Renal cortex interstitium (tissue), 15 donors: ENCODE measurements at places on chromosomes 4 and X.

DNA sequence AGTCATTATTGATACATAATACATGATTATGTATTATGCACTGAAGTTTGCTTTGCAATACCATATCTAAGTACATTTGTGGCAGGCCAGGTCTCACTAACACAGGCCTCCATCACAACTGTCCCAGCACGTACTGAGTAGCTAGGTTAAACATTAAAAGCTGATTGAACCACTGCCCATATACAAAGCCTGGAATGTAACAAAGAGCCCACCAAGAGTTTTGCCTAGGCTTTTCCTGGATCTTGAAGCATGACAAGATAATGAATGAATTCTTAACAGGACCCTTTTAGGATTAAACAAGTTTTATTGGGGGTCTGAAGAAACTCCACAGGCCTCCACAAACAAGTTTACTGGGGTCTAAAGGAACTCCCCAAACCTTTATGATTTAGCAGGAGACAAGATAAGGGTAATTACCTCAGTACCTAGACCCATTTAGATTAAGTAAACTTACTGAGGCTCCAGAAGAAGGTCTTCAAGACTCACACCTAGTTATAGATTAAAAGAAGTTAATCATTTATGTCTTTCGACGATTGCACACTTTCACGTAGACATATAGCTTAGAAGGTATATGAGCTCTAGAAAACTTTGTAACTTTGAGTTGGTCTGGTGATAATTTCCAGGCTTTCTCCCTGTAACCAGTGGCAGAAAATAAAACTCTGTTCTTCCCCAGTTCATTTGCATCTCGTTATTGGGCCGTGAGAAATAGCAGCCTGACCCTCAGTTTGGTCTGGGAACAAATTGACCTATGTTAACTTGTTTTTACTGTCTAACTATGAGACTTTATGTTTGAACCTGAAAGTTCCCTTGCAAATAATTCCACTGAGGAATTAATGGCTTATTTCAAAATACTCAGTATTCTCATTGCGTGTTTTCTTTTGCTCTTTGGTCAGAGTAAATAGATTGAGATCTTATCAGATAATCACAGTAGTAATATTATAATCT lies 84.8 kb downstream of the PHEX start:
- no peak for DNase-seq

- no peak for DNase-seq
Measured at GRCh38 chr4:120132935-120133334, 66.3 kb upstream of the MAD2L1 start.

- DNase-seq, result peak; percentile 38
Measured at GRCh38 chr4:155666344-155667221, at the start of gene GUCY1A1. Gene GUCY1A1, plus strand, starts transcription at chr4:155666848. Its CDS starts 30,020 bp downstream, at chr4:155696868.

DNA sequence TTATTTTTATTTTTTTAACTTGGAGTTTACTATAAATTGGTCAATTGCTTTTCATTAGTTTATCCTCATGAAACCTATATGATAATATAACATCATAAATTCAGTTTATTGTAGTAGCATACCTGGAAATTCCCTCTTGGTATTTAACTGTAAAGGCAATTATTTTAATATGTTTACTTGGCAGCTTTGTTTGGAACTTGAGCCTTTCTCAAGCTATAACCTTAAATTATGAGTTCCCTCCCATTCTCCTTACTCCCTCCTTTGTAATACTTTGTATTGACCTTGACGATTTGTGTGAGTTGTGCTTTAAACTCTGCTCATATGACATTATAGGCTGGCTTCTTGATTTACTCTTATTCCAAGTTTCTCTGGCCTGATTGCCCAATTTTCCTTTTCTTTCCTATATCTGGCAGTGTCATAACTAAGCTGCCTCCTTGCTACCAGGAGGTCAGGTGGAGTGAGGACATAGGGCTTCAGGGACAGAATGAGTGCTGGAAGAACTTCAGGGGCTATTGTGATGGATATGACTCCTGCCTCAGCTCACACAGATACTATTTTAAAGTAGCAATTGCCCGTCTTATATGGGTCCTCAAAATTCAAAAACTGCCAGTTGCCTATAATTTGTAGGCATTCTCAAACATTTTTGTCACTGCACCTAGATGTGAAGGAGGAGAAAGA lies 77.7 kb downstream of the RAP1GDS1 start:
- no peak for DNase-seq

GRCh38 chrX:56853436-56853835 lies 124.4 kb downstream of the NBDY start:
- DNase-seq, result no peak

GRCh38 chrX:142831961-142832530 lies 193.7 kb upstream of the SPANXN4 start:
- peak; percentile 3 for DNase-seq

GRCh38 chrX:69226459-69227158 lies 61.4 kb upstream of the PJA1 start:
- no peak for DNase-seq

DNA sequence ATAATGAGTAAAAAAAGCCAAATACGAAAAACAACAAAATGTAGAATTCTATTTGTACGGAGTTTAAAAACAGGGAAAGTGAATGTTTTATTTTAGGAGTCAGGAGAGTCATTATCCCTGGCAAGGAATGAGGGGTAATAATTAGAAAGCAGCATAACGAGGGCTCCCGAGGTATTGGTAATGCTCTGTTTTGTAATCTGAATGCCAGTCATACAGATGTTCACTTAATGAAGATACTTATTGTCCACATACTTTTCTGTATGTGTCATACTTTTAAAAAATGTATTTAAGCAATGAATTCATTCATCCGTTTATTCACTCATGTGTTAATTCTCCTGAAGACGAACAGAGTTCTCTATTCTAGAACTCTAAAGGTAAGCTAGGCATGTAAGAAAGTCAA lies 87.8 kb upstream of the BMP2K start:
- DNase-seq, result no peak

- peak; percentile 46 for DNase-seq
Measured at GRCh38 chr4:84070289-84070688, 428.8 kb downstream of the NKX6-1 start.

DNA sequence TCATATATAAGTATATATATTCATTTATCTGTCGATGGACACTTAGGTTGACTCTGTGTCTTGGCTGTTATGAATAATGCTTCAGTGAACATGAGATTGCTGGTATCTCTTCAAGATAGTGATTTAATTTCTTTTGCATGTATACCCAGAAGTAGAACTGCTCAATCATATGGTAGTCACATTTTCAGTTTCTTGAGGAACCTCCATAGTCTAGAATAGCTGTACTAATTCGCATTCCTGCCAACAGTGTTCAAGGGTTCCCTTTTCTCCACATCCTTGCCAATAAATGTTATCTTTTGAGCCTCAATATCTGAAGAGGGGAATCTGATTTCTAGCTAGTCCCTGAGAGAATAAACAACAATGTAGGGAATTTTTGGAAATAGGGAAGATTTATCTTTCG lies 32.4 kb upstream of the CCNG2 start:
- no peak for DNase-seq

- no peak for DNase-seq
Measured at GRCh38 chrX:155259752-155260151, 4.5 kb downstream of the RAB39B start.

DNA sequence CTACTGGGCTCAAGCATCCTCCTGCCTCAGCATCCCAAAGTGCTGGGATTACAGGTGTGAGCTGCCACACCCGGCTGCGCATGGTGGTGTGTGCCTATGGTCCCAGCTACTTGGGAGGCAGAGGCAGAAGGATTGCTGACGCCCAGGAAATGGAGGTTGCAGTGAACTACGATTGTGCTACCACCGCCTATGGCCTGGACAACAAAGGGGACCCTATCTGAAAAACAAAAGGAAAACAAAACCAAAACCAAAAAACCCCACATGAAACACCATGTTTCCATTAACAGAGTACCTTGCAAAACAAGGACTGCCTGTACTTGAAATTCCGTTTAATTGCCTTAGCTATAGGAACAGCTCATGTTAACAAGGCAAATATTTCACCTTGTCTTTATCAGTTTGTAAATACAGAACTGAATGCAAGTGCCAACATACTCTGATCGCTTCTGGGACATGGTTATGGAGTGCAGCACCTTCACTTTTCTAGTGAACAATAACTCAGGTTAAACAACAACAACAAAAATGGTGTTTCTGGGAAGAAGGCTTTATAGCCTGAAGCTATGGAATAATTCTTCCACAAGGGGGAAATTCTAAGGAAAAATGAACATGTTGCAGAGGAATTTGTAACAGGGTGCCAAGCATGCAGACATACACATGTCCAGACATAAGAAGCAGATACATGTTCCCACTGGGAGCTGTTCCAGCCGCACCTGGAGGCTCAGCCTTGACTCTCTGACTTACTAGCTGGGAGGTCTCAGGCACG lies 73.2 kb upstream of the STS start:
- DNase-seq, result no peak

DNA sequence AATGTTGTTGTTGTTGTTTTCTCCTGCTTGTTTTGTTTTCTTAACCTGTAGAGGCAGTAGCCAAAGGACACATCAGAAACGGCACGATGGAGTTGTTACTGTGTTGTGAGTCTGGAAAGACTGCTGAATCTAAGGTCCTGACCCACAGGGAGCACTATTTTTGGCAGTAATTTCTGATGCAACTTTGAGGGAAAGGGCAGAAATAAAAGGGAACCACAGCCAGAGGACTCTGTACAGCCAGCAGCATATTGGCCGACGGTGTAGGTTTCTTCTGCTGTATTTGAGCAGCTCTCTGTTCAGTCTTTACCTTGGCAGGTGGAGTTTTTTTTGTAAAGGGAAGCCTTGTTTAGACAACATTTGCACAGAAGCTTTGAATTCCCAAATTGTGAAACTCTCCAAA lies 203.0 kb upstream of the GPR101 start:
- no peak for DNase-seq

- no peak for DNase-seq
Measured at GRCh38 chrX:31297881-31298280, 226.0 kb upstream of the FTHL17 start.

- DNase-seq, result no peak
Measured at GRCh38 chr4:172838111-172838510, 330.5 kb upstream of the GALNT7 start.

GRCh38 chr4:169968999-169969398 lies 57.2 kb downstream of the MFAP3L start:
- no peak for DNase-seq

DNA sequence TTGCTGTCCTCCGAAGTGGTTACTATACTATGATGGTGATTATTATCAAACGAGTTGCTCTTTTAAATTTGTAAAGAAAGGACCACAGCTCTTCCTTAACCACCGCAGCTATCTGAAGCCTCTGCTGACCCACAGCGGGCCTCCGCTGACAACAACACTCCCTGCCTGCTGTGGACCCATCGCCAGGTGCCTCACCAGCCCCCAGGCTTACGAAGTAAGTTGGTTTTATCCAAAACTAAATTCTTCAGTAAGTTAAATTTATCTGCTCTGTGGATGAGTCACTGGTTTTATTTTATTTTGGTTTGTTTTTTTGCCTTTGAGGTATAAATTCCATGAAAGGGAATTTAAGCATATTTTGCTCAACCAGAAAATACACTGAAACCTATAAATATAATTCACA lies 54.7 kb downstream of the SLC9A6 start:
- DNase-seq, result no peak

- DNase-seq, result no peak
Measured at GRCh38 chrX:45771560-45772340, 571.1 kb upstream of the DIPK2B start.
